GOT3 (cell line): ENCODE measurements at places on chromosomes 13 and 19.

DNA sequence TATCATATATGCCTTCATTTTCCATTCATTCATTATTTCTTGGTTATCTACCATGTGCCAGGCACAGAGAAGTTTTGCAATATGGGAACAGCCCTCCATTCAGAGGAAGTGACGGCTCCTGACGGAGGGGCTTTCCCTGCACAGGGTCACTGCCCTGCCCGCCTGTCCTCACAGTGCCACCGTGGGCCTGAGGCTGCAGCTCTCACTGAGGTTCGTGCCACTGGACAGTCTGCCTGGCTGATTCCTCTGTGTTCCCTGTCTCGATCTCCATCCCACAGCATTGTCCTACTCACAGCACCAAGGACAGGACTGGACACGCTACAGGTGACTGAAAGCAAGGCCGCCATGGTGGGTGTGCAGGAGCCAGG lies 92.7 kb downstream of the TSHZ3 start:
- DNase-seq: no peak

- no peak for DNase-seq
Measured at GRCh38 chr13:112522578-112522977, 65.4 kb downstream of the TUBGCP3 start.

DNA sequence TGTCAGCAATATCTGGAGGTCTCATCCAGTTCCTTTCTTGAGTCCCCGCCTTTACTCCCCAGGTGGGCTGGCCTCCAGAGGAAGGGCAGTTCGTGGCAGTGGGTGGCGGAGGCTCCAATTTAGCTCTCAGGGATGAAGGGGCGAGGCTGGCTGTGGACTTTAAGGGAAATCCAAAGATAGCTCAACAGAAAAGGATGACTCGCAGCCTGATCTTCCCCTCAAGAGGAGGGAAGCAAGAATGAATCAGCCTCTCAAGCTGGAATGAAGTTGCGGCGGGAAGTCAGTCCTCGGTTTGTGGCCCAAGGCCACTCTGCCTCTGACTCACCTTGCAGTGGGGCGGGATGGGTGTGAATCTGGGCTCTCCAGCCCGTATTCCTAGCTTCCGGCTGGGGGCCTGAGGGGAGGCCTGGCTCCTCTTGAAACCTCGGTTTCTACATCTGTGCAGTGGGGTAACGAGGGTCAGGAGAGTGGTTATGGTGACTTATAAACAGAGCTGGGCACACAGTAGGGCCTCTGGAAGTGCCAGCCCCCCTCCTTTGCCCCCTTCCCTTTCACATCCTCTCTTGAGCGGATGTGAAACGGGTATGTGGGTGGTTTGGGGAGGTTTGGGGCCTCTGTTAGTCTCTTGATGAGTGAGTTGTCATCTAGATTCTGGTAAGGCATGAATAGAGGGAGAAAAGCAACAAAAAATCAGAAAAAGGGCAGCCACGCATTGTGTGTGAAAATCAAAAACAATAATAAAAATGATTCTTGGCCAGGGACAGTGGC lies 10.5 kb upstream of the SMG9 start:
- peak; percentile 53 for DNase-seq

- no peak for DNase-seq
Measured at GRCh38 chr19:4844348-4845179, 13.1 kb upstream of the TICAM1 start.
